ENCODE measurements at places on chromosomes 13 and 19.

- no peak for DNase-seq
Observed at GRCh38 chr13:77930430-77930829, 11.8 kb upstream of the EDNRB start.

DNA sequence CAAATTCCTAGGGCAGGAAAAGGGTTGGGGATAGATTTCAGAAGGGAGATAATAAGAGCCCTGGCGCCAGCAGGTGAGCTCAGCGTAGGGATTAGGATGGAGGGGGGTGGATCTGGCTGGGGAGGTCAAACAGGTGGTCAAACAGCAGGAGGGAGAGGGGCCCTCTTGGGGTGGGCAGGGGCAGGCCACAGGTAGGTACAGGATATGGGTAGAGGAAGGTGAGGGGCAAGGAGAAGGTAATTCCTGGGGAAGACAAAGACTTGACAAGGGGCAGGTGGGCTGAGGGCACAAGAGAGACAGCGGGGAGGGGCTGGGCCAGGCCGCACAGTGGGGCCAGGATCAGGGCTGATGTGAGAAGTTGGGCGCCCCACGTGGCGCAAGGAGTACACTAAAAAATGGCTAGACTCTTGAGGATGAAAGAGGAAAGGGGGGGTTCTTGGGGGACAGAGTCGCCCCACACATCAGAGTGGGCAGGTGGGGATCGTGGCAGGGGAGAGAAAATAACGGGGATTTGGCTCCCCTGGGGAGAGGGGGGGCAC is 713 bp downstream of the KRI1 start:
- DNase-seq: peak; percentile 43

- DNase-seq: no peak
Observed at GRCh38 chr13:78129823-78130222, 211.2 kb upstream of the EDNRB start.

DNA sequence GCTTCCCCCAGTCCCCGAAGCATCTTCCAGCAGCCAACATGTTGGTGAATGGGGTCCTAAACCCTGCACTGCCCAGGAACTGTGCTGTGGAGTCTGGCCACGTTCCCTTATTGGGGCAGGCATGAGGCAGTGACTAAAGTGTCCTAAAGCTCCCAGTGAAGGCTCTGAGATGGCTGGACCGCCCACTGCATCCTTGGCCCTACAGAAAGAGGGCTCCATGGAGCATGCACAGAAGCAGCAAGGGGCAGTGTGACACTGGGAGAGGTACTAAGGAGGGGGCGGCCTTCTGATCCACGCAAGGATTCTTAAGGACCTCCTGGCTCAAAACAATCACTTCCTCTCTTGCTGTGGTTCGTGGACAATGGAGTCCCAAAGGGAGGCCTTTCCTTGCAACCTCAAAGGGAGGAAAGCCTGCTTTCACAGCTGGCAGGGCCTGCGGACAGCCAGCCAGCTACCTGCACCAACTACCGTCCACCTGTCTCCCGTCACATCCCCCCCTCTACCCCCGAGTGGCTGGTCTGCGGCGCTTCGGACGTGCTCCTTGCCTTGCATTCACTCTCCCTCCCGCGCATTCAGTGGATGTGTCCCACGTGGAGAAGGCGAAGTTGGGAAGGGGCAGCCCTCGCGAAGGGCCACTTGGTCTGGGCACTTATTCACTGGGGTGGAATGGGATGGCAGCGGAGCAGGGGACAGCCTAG is 63.9 kb upstream of the STARD13 start:
- no peak for DNase-seq

GRCh38 chr13:20394506-20394905 is 131.2 kb downstream of the CRYL1 start:
- DNase-seq: no peak

- DNase-seq: peak; percentile 48
Observed at GRCh38 chr19:45403781-45404556, 900 bp downstream of the PPP1R13L start.

DNA sequence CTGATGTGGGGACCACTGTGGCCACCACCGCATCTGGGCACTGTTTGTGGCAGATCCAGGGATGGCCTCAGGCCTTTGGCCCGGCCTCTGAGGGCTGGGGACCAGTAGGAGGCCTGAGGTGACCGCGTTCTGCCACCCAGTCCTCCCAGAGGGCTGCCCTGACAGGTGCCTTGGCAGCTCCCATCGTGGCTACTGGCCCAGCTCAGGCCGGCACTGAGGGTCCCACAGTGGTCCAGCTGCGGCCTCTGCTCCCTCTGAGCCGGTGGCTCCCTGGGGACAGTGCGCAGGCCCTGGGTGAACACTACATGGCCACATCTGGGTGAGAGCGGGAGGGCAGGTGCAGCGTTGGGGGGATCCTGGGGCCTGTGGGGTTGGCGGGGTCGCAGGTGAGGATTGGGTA is 61.9 kb downstream of the KDM4B start:
- DNase-seq: no peak

DNA sequence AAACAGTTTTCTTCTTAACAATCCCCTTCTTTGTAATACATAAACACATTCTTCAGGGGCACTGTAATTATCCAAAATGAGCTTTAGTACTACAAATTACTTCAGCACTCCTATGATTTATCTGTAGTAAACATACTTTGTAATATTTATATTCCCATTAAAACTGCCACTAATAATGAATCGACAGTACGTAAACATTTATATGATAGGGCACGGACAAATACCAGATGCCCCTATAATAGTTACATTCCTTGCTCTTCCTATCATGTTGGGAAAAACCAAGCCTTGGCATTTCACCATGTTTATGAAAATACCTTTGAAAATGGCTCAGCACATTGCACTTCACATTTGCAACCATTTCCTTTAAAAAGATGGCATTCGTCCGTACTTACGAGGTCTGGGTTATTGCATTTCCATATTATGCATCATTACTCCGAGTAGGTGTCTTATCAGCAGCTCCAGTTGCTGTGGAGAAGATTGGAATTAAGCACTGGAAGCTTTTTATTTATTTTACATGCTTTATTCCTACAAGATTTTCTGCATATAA is 1043.4 kb downstream of the DIAPH3 start:
- DNase-seq: no peak

- DNase-seq: no peak
Observed at GRCh38 chr19:50792272-50793250, 2.3 kb downstream of the ACP4 start.

- DNase-seq: no peak
Observed at GRCh38 chr19:17283504-17283996, 1.8 kb downstream of the ANKLE1 start.

- no peak for DNase-seq
Observed at GRCh38 chr13:100388923-100389322, 199.7 kb downstream of the GGACT start.

DNA sequence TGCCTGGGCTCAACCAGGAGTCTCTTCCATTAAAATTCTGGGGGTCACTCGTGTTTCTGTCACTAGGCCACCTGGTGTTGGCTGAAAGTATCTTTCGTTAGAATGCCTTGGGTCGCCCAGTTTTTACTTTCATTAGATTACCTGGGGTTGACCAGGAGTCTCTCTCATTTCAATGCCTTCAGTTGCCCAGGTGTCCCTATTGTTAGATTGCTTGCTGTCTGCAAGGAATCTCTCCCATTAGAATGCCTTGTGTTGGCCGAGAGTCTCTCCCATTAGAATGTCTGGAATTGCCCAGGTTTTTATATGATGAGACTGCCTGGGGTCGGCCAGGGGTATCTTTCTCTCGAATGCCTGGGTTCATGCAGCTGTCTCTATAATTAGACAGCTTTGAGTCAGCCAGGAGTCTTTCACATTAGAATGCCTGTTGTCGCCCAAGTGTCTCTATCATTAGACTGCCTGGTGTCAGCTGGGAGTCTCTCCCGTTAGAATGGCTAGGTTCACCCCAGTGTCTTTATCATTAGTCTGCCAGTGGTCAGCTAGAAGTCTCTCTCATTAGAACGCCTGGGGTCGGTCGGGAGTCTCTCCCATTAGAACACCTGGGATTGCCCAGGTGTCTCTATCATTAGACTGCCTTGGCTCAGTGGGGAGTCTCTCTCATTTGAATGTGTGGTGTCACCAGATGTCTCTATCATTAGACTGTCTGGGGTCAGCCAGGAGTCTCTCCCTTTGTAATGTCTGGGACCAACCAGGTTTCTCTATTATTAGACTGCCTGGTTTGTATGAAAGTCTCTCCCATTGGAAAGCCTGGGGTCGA is 1446.8 kb downstream of the UQCRFS1 start:
- no peak for DNase-seq

DNA sequence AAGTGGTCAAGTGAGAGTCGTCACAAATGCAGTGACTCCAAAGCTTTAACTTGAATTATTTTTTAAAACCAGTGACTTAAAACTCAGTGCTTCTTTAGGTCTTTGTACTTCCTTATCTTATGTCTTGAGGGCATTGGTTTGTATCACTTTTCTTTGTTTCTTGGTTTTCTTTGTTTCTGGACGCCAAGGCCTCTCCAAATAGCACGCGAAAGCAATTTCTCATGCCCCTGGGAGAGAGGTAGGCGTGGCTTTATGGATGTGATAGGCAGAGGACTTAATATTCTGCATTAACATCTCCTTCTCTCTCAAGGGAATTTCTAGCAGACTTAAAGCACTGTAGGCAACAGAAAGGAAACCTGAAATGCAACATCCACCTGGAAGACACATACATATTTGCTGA is 20.6 kb downstream of the UBE2L5 start:
- no peak for DNase-seq

- no peak for DNase-seq
Observed at GRCh38 chr19:54518844-54519243, 16.2 kb downstream of the LAIR2 start.

DNA sequence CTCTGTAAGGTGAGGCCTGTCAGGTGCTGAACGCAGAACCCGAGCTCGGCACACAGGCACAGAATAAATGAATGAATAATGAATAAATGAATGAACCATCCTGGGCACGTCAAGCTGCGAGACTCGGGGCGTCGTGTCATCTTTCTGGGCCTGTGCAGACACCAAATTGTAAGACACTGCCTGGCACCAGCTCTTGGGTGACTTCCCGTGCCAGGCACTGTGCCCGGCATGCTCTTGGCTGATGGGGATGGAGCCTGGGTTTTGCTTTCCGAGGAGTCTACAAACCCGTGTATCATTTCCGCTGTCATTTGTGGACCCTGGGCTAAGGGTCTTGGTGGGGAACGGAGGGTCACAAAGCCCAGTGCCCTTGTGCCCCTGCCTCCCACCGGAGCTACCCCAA is 43.9 kb downstream of the CELF5 start:
- no peak for DNase-seq

DNA sequence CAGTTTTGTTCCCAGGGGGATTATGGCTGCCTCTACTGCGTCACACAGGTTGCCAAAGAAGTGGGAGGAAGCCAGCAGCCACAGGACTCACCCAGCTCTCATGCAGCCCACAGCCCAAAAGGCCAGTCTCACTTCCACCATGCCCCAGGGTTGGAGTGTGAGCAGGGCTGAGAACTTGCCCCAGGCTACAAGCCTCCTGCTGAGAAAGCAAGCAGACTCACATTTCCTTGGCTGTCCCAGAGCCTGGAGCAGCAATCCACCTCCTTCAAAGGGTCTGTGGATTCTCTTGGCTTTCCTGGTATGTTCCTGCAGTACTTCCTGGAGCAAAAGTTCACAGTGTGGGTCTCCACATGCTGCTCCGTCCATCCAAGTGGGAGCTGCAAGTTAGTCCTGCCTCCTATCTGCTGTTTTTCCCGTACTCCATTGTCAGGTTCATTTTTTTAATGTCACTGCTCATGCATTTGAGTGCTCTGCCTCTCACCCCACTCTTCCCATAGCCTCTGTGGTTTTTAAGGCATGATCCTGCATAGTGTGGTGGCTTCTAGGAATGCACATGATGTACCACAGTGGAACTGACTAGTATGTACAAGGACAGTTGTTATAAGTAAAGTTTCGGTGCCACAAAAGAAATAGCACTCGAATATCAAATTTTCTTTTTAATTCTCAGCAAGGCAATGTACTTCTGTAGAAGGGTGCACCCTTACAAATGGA is 56.2 kb upstream of the ARHGEF7 start:
- no peak for DNase-seq

- DNase-seq: no peak
Observed at GRCh38 chr19:41205995-41206394, 13.0 kb downstream of the CYP2S1 start.

DNA sequence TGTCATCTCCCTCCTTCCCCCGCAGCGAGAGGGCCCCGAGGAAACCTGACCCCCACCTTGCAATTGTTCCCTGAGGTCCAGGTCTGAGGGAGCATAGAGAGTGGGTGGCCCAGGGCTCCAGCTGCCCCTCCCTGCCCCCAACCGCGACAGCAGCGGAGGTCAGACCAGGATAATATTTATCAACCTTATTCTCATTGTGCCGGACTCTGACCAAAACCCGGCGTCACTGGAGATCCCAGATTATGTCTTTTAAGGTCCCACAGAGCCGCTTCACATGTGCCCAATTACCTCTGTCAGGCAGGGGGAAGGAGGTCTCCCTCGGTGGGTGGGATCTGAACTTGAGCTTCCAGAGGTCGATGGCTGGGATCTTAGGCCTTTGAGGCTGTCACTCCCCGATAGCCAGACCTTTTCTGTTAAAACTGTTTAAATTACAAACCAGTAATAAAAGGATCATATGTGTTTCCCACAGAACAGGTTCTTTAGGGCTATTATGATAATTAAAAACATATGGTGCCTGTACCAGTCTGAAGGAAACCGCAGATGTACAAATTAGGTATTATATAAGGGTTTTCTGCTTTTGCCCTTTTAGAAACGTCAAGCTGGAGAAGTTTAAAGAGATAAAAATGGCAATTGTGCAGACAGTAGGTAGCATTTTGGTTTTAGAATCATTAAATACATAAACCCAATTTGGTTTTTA is 195.5 kb downstream of the ZNF536 start:
- DNase-seq: no peak

Data from stimulated activated CD8-positive, alpha-beta memory T cell treated with anti-CD3 and anti-CD28 coated beads, Interleukin-4, amount 100 ng/mL, for 24 hours (primary cell).